IMR-90 (cell line): ENCODE measurements at places on chromosomes 11 and 22.

DNA sequence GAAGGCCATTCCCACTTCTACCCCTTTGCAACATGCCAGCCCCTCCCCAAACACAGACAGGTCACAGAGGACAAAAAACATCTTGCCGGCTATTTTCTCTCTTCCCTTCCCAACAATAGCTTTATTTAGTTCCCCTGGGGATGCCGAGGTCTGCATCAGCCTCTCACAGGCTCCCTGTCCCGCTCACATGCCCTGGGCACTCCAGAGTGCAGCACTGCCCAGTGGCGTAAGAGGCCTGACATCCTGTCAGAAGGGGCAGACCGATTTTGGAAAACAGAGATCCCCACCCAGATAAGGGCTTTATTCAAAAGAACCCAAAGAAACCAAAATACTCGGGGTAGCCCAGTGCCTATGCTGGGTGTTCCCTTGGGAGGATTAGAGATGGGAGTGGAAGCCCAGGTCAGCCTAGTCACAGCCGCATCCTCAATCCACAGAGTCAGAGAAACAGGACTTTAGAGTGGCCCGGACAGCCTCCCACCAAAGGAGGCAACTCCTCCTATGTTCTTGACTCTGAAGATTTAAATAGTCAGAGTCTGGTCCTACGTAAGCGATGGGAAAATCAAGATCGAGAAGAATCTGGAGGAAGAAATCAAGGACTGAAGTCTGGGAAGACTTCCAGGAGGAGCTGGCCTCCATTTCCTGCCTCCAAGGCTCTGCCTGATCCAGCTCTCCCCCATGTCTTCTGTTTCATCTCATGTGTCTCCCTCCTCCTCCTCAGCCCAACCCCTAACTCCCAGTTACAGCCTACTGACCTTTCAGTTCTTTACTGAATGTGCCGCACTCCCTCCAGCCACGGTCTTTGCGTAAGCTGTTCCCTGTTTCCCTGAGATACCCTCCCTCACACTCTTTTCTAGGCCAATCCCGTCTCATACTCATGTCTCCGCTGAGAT is 129.3 kb downstream of the FBXO7 start:
- H3K4me3 ChIP-seq: no peak overlapping the region
- peaks cover 8% of the 10 kb centered on the region; the same call in 1 of the 2 replicates for H3K4me1 ChIP-seq
- H3K27ac ChIP-seq: no peak overlapping the region
- no peaks in the 10 kb centered on the region for H3K27me3 ChIP-seq
- H3K36me3 ChIP-seq: no peaks in the 10 kb centered on the region

DNA sequence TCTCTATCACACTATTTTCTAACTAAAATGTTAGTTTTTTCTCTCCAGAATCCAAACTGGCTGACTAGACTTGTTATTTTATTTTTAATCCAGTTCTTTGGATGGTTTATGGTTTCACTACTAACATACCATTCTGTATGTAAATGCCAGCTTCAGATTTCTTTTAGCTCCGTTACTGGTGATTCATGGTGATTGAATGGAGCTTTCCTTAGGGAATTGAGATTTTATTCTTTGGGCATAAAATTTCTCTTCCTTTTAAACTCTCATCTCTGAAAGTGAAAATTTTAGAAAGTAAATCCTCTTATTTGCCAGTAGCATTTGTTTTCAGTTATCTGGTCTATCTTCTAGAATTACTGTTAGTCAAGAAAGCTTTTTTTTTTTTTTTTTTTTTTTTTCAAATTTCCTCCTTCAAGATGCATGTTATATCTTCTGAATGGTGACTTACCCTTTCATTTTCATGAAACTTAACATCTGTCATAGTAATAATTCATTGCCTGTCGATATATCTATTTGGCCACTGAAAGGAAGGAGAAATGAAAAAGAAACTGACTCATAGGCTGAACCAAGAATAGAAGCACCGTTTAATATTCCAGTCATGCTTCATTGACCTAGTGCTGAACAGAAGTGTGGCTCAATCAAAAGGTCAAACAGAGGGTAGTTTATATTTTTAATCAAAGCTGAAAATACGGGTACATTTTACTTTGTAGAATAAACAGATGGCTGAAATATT is 6.4 kb downstream of the ENDOD1 start:
- DNase-seq: peak; percentile 53
- H3K4me3 ChIP-seq: no peak overlapping the region
- H3K36me3 ChIP-seq: no peaks in the 10 kb centered on the region
- no peak overlapping the region for H3K27ac ChIP-seq
- H3K4me1 ChIP-seq: peaks cover 4% of the 10 kb centered on the region
- no peaks in the 10 kb centered on the region for H3K27me3 ChIP-seq

- no peaks in the 10 kb centered on the region for H3K27me3 ChIP-seq
- H3K4me3 ChIP-seq: no peak overlapping the region
- H3K4me1 ChIP-seq: no peaks in the 10 kb centered on the region
- no peak for DNase-seq
- H3K27ac ChIP-seq: no peak overlapping the region
Measured at GRCh38 chr11:134509381-134510232, 97.6 kb upstream of the B3GAT1 start.

- H3K4me3 ChIP-seq: no peak overlapping the region
- H3K27me3 ChIP-seq: no peaks in the 10 kb centered on the region
- no peak for DNase-seq
- no peaks in the 10 kb centered on the region for H3K36me3 ChIP-seq
Measured at GRCh38 chr11:35337914-35338305, 81.4 kb downstream of the SLC1A2 start.

- no peaks in the 10 kb centered on the region for H3K36me3 ChIP-seq
- no peak overlapping the region for H3K27ac ChIP-seq
- H3K4me1 ChIP-seq: peaks cover 32% of the 10 kb centered on the region
- no peaks in the 10 kb centered on the region for H3K27me3 ChIP-seq
- H3K4me3 ChIP-seq: no peak overlapping the region
Measured at GRCh38 chr11:75334402-75334891, 17.0 kb downstream of the ARRB1 start.

GRCh38 chr11:83312430-83312829 is 26.3 kb upstream of the CCDC90B start:
- H3K27me3 ChIP-seq: no peaks in the 10 kb centered on the region
- H3K36me3 ChIP-seq: no peaks in the 10 kb centered on the region
- H3K4me1 ChIP-seq: no peaks in the 10 kb centered on the region

- no peak overlapping the region for H3K4me3 ChIP-seq
- DNase-seq: no peak
- no peak overlapping the region for H3K27ac ChIP-seq
- peaks cover 6% of the 10 kb centered on the region for H3K4me1 ChIP-seq
- H3K36me3 ChIP-seq: peaks cover 32% of the 10 kb centered on the region
Measured at GRCh38 chr22:45166932-45167331, 3.2 kb downstream of the NUP50 start.

DNA sequence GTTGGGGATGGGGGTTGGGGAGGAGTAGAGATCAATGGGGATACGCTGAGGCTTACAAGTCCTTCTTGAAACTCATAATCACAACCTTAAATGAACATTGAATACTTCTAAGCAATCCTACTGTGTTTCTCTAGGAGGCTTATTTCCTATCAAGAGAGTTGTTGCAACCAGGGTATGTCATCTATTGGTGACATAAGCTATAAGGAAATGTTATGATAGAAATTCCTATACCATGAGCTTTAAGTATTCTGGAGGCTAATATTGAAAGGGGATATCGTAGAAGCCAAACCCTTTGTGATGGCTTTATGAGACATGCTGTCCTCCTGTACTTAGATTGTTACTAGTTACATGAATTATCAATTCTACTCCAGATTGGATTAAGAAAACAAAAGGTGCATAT is 72.9 kb downstream of the DKK3 start:
- no peaks in the 10 kb centered on the region for H3K27me3 ChIP-seq
- H3K4me3 ChIP-seq: no peak overlapping the region
- peaks cover 3% of the 10 kb centered on the region for H3K4me1 ChIP-seq
- H3K36me3 ChIP-seq: peaks cover 11% of the 10 kb centered on the region
- DNase-seq: peak; percentile 24

DNA sequence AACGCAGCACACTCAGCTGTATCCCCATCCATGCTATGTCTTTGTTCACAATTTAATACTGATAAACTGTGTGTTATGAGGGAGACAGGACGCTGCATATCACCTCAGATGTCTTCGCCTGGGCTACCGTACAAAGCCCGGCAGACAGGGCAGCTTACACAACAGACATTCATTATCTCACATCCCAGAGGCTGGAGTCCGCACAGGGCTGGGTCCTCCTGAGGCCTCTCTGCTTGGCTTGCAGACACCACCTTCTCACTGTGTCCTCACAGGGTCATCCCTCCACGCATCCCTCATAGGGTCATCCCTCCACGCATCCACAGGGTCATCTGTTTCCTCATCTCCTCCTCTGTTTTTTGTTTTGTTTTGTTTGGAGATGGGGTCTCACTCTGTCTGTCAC is 61.2 kb downstream of the SHANK2 start:
- no peak overlapping the region for H3K27ac ChIP-seq
- no peak for DNase-seq
- no peaks in the 10 kb centered on the region for H3K4me1 ChIP-seq
- no peak overlapping the region for H3K4me3 ChIP-seq
- H3K36me3 ChIP-seq: peaks cover 5% of the 10 kb centered on the region

DNA sequence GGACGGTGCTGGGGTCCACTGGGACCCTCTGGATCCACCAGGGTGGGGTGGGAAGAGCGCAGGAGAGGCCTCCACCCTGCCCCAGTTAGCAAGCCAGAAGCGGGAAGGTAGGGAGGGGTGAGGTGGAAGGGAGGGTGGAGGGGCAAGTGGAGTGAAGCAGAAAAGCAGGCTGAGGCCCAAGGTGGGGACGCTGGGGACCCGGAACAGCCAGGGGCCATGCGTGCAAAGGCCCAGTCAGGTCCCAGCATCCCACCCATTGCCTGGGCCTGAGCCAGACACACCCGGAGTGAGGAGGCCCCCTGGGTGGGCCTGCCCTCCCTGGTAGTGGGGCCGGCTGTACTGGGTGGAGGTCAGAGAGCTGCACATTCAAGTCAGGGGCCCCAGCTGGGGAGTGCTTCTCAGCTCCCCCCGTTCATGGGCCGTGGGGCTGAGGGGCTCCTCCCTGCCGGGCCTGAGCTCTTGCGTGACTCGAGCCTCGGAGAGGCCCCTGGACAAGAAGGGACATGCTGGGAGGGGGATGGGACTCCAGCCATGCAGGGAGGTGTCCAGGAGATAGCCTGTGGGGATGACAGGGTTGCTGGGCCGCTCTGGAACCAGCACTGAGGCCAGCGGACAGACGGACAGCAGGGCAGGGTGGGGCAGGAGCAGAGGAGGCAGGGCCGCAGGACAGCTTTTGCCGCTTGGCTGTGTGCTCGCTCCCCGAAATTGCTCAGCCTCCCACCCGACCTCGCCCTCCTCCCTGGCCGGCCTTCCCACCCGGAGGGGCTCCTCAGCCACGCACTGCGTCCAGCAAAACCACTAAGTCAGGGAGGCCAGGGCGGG is 7.7 kb downstream of the TNNT3 start:
- H3K36me3 ChIP-seq: no peaks in the 10 kb centered on the region
- no peak for DNase-seq
- H3K4me1 ChIP-seq: no peaks in the 10 kb centered on the region
- H3K27me3 ChIP-seq: peaks cover 12% of the 10 kb centered on the region; the same call in 1 of the 2 replicates
- no peak overlapping the region for H3K4me3 ChIP-seq

- H3K27ac ChIP-seq: peak overlapping the region; percentile 98
- H3K27me3 ChIP-seq: no peaks in the 10 kb centered on the region
- peaks cover 37% of the 10 kb centered on the region for H3K4me1 ChIP-seq
Measured at GRCh38 chr11:841981-842369, 354 bp downstream of the POLR2L start.

DNA sequence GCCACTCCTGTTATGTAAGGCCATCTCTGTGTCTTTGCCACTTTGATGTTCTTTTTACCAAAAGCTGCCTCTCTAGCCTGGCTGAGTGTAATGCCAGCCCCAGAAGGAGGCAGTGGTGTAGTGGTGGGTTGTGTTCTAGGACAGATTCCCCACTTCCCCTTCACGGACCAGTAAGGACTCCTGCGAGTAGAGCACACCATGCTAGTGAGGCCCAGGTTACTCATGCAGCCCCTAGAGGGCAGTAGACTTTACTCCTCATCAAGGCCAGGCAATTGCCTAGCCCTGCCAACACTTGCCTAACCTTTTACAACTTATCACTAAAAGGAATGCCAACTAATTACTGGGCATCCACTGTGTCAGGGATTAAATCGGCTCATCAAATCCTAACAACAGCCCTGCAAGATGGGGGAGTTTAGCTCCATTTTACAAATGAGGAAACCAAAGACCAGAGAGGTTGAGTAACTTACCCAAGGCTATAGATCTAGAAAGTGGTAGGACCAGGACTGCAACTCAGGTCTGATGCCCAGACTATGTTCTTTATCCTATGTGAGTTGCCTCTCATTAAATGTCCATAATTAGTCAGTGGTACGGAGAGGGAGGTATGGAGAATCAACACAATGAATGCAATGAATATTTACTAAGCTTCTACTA is 75.3 kb downstream of the APIP start:
- no peak overlapping the region for H3K27ac ChIP-seq
- no peaks in the 10 kb centered on the region for H3K4me1 ChIP-seq
- H3K36me3 ChIP-seq: no peaks in the 10 kb centered on the region
- peak; percentile 13 for DNase-seq
- no peak overlapping the region for H3K4me3 ChIP-seq
- H3K27me3 ChIP-seq: peaks cover 9% of the 10 kb centered on the region

DNA sequence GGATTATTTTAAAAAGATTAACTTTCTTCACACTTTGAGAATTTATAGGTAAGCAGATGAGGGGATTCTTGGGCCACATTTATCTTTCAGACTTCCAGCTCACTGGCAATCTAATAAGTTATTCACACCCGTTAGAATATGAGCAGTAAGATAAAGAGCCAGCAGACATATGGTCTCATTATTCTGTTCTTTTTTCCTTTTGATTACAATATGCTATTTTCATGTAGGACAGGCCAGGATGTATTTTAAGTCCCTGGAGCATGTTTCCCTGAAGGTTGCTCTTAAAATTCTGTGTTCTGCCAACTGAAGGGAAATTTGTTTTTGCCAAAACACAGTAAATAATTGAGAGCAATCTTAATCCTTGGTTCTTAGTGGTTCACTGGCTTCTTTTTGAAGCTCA is 22.2 kb downstream of the PDHX start:
- DNase-seq: no peak
- H3K4me3 ChIP-seq: no peak overlapping the region
- peaks cover 6% of the 10 kb centered on the region for H3K36me3 ChIP-seq
- H3K27ac ChIP-seq: no peak overlapping the region
- H3K4me1 ChIP-seq: peaks cover 2% of the 10 kb centered on the region; the same call in 1 of the 2 replicates
- H3K27me3 ChIP-seq: no peaks in the 10 kb centered on the region

DNA sequence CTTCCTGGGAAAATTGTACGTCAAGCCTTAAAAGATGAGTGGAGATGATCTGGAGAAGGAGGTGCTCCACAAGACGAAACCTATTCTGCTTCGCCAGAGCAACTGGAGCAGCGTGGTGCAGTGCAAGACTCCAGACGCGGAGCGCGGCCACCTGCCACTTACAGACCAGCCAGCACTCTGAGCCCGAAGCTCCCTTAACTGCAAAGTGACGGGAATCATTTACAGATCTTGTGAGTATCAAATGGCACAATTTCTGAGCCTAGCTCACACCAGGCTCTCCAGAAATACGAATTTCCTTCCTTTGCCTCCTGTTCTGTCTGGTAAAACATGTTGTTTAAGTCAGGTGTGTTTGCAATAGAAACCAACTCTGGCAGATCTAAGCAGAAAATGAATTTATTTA is 369.3 kb downstream of the CADM1 start:
- no peak for DNase-seq
- H3K36me3 ChIP-seq: no peaks in the 10 kb centered on the region
- H3K27me3 ChIP-seq: peaks cover 20% of the 10 kb centered on the region; the same call in 1 of the 2 replicates
- no peak overlapping the region for H3K4me3 ChIP-seq
